CD4-positive, alpha-beta T cell treated with Interferon gamma for 1 hour (primary cell): ENCODE measurements at places on chromosomes 7 and 10.

GRCh38 chr10:116490028-116490662, 55.6 kb upstream of the PNLIP start:
- DNase-seq = no peak

DNA sequence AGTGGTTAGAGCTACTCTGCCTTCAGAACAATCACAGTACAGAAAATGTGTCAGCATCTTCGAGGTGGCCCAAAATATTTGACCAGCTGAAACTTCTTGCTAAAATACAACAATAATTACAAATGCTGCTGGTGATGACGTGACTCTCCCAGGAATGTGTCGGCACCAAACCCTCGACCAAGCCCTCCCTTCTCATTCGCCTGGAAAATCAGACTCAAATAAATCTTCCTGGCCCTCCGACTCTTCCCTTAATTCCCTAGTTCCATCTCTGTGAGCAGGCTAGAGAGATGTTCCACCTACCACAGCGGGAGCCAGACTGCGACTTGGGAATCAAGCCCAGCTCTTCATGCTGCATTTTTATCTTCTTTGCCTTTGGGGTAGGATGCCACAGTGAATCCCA, 4.1 kb downstream of the PRSS2 start:
- DNase-seq = no peak

DNA sequence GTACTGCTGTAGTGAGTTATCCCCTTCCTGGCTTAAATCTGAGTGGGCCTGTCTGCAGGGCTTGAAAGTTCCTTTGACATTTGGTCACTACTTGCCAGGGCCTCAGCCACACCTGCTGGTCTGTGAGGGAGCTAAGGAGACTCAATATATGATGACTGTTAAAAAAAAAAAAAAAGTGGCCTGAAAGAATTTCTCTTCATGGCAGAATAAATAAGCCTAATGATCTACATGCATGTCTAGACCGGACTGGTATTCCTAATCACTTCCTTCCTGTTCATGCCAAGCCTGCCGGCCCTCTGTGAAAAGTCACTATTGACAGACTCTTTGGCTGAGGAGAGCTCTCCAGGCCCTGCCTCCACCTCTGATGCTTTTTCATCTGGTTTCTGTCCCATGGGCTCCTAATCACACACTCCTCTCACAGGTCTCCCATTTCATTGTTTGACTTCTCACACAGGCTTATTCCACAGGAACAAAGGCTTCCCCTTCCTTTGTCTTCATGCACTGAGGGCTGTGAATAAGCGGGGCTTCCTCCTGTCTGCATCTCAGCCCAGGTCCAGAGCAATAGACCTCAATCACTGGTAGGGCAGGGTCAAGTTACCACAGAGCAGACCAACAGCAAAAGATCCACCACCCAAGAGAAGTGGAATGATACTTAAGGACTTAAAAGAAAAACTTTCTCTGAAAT, 99.1 kb upstream of the SEC61G start:
- DNase-seq = no peak

- DNase-seq = no peak
These were observed 63.3 kb downstream of the ELFN1 start for GRCh38 chr7:1733206-1733907.

DNA sequence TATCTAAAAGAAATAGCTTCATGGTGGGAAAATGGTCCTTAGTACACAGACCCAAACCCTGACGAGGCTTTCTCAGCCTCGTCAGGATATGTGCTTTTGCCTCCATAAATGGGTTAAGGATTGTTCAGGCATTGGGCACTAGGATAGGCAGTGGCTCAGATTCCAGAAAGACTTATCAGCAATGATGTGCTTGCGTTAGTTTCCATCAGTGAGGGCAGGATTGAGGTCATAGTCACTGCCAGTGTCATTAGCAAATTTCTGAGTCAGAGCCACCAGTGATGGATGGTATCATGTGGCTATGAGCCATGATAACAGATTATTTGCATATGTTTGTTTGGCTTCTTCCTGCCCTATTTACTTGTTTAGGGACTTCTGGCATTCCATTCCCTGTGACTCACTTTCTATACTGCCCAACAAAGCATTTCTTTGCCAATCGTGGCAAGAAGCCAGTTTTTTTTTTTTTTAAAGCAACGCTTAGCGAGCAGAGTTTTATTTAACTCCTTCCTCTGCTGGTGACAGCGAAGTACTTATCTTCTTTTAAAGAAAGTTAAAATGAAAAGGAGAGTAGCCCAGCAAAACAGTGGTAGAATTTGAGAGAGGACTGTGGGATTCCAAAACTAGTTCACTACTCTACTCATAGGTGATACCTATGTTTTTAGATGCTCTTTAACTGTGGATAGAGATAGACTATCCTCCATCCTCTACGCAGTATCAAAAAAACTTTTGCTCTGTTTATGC, 44.4 kb downstream of the MYPN start:
- no peak for DNase-seq

DNA sequence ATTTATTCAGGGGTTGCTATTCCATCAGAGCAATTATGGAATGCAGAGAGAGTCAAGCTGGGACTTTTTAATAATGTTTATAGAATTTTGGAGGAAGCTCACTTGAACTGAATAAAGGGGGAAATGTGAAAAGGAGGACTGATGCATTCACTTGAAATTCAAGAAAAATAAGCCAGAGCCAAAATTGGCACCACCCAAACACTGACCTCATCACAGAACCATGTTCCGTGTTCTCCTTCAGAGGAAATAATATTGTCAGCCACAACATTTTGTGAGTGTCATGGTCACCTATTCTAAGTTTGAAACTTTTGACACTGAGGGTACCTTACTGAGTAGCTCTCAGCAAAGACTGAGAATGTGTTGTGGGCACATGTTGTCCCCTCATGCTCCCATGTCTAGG, 207.0 kb downstream of the ANK3 start:
- no peak for DNase-seq

GRCh38 chr7:11404355-11404754, 427.6 kb downstream of the THSD7A start:
- no peak for DNase-seq

GRCh38 chr10:86673216-86673826, 5.0 kb downstream of the LDB3 start:
- no peak for DNase-seq

- no peak for DNase-seq
These were observed 240.8 kb downstream of the KIF20B start for GRCh38 chr10:89942217-89942616.

DNA sequence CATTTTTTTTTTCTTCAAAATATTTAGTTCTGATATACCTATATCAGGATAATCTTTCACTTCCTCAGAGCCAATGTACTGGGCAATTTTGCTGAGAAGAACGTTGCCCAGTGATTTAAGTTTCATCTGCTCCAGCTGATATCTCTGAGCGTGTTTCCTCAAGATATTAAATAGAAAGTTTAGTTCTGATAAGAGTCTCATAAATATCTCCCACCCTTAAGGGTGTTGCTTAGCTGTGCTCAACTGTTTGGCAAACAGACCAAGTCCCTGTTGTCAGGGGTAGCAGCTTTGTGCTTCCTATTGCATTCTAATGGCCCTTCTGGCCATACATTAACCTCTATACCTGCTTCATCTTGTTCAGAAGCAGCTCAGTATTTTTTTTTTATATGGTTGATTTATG, 84.7 kb upstream of the GPR141 start:
- no peak for DNase-seq

GRCh38 chr10:5589661-5590511, 65.1 kb downstream of the CALML3 start:
- no peak for DNase-seq

DNA sequence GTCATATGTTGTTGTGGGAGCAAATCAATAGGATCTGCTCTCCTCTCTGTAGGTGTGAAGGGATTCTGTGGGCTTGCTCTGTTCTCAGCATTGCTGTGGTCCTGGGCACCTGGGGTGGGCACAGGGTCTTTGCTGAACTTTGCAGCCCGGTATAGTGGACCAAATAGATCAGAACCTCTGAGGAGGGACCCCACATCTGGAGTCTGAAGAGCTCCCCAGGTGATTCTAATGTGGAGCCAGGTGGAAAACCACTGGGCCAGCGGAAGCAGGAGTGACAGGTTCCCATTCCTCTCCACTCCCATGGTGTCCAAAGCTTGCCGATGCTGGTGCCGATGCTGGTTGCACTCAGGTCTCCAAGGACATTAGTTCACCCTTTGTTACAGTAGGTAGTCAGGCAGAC, 257.2 kb downstream of the GLRX3 start:
- no peak for DNase-seq

GRCh38 chr10:79399223-79399831, 46.1 kb downstream of the ZCCHC24 start:
- no peak for DNase-seq

DNA sequence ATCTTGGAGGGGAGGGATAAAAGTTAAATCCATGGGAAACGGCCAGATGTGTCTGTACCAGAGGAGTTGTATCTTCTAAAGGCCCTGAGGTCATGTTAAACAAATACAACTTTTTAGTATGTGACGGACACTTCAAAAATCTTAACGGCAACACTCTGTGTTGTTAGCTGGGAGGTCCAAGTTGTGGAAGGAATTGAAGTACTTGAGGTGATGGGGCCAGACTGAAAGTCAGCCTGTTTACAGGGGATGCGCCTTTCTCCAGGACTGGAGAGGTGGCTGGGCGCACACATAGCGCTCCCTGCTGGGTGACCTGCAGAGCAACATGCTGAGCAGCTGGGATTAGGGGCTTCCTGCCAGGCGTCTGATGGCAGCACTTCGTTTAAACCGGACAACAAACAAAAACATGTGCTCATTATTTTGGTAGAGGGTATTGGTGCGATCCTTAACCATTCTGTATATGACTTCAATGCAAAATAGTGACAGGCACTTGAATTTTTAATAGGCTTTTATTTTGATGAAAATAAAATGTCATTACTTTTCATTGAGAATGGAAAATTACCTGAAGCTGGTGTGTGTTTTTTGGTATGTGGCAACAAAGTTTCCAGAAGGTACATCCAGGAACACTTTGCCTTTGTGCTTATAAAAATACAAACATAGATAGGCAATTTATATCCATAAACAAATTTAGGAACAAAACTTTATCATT, 198.2 kb downstream of the MLLT10 start:
- peak; percentile 25 for DNase-seq

DNA sequence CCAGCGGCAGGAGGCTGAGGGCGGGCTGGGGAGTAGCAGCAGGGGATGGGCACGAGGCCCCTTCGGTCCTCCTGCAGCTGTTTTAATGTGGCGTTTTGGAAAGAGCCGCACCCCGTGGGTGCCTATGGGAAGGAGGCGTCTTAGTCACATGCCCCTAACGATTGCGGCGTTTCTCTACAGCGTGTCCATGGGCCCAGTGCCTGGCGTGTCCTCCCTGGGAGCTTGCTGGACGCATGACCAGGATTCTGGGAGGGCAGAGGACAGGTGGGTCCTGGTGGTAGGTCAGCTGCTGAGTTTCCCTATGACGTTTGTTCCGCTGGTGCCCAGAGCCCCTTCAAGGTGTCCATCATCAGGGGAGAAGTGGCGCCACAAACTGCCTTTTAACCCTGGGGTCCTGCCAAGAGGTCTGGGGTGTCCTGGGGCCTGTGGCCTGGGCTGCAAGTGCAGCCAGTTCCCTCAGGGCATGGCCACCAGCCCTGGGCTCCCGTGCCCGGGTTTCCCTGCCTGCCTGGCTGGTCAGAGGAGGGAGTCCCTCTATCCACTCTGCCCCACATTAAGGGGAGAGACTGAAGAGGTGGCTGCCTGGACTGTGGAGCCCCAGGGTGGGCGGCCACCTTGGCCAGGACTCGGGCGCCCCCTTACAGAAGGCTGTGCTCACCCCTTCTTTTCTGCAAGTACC, 48.7 kb downstream of the PWWP2B start:
- DNase-seq = no peak

GRCh38 chr7:30989824-30990672, 26.3 kb downstream of the GHRHR start:
- DNase-seq = no peak
